Astrocyte of the spinal cord (primary cell): ENCODE measurements at places on chromosomes 7 and 10.
A peak's percentile ranks its signal among the peaks of the same experiment; 100 is the strongest.

DNA sequence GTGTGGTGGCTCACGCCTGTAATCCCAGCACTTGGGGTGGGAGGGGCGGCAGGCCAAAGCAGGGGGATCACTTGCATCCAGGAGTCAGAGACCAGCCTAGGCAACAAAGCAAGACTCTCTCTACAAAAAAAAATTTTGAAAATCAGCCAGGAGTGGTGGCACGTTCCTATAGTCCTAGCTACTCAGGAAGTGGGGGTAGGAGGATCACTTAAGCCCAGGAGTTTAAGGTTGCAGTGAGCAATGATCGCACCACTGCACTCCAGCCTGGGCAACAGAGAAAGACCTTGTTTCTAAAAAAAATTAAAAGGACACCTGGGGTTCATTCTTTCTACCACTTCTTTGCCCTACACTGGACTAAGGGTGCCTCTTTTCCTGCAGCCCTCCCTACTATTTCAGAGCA is 15.1 kb downstream of the WAPL start:
- no peak for DNase-seq

GRCh38 chr7:55474944-55475854 is 97.1 kb downstream of the VOPP1 start:
- no peak for DNase-seq

- DNase-seq: no peak
Measured at GRCh38 chr10:76906256-76906655, 731.4 kb downstream of the KCNMA1 start.

DNA sequence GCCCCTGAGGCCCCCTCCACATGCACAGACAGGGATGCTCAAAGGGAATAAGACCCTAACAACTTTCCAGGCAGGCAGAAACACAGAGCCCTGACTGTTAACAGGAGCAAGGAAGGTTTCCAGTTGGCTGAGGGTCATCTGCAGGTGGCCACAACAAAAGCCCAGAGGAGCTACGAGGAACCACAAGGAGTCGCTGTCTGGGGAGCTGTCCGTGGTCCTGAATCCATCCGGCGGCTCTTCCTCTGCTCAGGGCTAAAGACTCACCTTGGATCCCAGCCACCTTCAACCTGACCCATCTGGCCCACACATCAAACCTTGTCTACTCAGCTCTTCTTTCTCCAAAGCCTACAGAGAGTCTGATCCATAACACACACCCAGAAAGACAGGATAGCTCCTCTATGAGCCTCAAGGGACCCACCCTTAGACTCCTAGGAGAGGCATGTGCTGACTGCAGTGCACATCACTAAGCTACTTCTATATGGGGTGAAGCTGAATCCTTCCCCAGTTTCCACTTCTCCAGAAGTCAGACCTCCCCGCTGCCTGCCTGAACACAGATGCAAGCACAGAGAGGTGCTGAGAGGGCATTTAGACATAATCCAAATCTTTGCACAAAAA is 104.0 kb downstream of the SLIT1 start:
- peak; percentile 53 for DNase-seq
